Thoracic aorta (tissue), 2 donors: ENCODE measurements at places on chromosomes 2 and 18. TPM values are rescaled to one million over a fixed set of nuclear protein-coding genes. Genes with fewer than 3 reads are reported as not detected.

CHST9 gene
- total RNA-seq = not detected

C2orf78 gene
- not detected for total RNA-seq

SEH1L gene
- 26.7 TPM for total RNA-seq

DYNC1I2 gene
- 89.8 TPM for total RNA-seq

CABYR gene
- total RNA-seq = 6.1 TPM
